Stimulated activated naive B cell treated with anti-CD40 and anti-IgM and Interleukin-4, amounts not matched to agents 10 μg/mL and 1 μg/mL and 100 μg/mL, for 72 hours (primary cell): ENCODE measurements at places on chromosomes 6 and 20.

- DNase-seq, result no peak
These were observed 45.9 kb upstream of the CTNNBL1 start for GRCh38 chr20:37647946-37648345.

DNA sequence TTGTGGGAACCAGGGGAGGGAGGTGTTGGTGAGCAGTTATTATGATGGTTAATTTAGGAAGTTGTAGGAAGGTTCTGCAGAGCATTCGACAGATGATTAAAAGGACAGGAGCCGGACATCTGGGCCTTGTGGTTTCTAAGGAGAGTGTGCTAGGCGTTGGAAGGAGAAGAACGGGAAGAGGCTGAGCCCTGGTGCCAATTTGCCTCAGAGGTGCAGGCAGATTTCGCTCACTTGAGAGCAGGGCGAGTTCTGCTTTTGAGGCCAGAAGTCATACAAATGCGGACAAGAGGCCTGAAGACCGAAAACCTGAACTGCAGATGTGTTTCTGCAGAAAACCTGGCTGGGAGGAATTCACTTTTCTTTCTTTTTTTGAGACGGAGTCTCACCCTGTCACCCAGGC is 30.5 kb upstream of the RPS6KA2 start:
- no peak for DNase-seq

- no peak for DNase-seq
These were observed 41.0 kb upstream of the HMGA1 start for GRCh38 chr6:34195726-34196115.

- no peak for DNase-seq
These were observed 57.8 kb downstream of the SLC2A10 start for GRCh38 chr20:46767127-46767761.

GRCh38 chr6:113317891-113318574 is 539.1 kb upstream of the MARCKS start:
- no peak for DNase-seq

GRCh38 chr6:111558690-111559187 is 46.9 kb downstream of the TRAF3IP2 start:
- no peak for DNase-seq
